Activated naive CD8-positive, alpha-beta T cell treated with anti-CD3 and anti-CD28 coated beads, Interleukin-2, amount 50 U/mL, for 24 hours (primary cell): ENCODE measurements at places on chromosomes 11 and 22.

GRCh38 chr11:88484873-88485621 lies 147.5 kb upstream of the CTSC start:
- DNase-seq: peak; percentile 40

DNA sequence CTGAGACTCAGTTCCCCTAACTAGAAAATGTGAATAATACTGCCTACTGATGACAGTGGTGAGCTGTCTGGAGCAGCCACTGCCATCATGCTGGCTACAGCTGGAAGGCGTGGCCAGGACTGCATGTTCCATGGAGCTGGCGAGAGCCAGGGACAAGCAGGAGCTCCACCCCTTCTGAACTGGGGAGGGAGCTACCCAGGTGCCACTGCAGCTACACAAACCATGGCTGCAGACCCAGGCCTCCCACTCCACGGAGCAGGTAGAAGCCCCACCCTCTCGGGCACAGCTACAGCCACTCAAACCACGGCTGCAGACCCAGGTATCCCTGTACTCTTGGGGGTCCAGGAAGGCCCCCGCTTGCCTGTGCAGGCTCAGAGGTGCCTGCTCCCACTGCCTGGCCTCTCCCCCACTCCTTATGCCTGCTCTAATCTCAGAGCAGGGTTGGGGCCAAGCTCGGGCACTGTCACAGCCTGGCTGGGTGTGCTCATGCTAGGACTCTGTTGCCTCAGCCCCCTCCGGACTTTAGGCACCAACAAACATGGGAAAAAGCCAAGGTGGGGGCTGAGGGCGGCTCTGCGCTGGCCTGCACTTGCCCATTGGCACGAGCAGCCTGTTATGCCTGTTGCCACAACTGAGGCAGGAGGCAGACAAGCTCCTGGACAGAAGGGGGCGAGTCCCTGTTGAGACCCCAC lies 51.7 kb downstream of the RAB30 start:
- DNase-seq: no peak

DNA sequence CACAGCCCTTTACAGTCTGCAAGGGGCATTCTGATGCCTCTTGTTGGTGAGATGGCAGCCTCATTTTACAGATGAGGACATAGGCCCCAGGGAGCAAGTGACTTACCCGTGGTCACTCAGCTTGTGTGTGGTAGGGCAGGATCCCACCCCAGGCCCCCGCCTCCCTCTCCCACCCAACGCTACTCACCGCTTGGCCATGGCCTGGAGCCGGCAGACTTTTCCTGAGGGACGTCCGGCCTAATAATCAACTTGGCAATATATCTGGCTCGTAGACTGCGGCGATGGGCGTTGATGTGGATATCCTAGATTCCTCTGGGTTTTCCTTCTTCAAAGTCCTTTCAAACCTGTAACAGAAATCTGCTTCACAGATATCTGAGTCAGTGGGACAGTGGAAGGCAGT lies 57.1 kb downstream of the ARHGAP8 start:
- no peak for DNase-seq

DNA sequence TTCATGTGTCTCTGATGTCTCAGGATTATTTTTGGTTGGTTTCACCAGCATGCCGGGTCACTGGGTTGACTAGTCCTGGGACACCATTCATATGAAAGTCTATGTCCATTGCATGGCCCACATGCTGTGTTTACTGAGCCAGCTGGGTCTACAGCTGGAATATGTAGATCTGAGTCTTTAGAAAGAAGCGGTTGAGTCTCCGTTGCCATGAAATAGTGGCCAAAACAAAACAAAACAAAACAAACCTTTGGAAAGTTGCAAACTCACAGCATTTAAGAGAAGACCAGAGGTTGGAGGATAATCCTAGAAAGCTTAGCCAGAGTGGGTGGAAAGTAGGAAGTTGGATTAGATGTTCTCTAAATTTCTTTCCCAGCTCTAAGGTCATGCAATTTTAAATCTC lies 191.8 kb upstream of the NTM start:
- DNase-seq: no peak

DNA sequence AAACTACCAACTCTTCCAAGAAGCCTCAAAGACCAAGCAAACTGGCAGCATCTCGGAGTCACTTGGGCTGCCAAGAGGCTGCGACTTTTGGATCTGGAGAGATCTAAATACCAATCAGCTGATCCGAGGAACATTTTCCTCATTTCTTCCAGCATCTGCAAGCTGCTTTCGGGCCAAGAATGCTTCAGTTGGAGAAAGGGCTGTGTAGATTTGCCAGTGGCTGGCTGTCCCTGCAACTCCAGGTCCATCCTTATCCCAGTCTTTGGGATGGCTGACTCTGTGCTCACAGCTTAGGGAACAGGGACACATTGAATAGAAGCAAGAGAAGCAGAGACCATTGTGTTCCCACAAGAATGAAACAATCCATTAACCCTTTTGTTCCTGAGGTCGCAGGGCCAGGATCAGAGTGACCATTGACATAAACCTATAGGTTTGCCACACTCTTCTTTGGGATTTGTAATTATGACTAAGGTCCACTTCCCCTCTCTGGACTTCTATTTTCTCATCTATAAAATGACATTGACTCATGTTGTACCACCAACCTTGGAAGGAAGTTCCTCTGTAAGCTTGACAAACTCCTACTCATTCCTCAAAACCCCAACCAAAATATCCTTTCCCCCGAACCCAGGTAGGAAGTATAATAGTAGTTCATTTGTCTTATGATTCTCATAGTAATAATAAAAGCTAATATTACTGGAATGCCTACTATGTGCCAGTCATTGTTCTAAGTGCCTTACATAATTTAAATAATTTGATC lies 340.8 kb downstream of the MN1 start:
- no peak for DNase-seq

DNA sequence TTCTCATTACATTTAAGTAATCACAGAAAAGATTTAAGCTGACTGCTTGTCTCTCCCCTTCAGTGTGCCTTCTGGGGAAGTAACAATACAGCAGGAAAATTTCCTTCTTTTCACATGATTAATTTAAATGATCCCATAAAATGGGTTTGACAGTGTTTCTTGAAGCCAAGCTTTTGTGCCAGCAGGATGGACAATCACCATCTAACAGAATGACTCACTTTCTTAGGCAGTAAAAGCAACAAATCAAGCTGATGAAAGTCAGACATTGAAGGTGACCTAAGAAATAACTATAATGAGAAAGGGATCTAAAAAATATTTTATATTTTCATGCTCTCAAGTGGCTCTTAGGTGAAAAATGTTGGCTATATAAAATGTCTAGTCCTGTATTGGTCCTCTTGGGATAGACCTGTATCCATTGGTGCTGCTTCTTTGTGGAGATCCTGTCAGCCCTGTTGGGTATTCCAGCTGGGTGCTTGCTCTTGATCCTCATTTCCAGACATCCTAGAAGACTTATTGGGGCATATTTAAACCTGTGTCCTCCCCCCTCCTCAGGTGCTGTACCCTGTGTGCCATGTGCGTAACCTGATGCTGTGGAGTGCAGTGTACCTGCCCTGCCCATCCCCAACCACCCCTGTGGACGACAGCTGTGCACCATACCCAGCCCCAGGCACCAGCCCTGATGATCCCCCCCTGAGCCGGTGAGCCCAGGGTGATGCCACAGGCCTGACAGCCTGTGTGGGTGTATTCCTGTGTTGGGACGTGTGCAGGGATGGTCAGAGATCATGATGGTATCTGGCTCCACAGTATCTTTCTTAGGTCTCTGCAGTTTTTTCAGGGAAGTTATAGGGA lies 62.7 kb upstream of the HORMAD2 start:
- no peak for DNase-seq

DNA sequence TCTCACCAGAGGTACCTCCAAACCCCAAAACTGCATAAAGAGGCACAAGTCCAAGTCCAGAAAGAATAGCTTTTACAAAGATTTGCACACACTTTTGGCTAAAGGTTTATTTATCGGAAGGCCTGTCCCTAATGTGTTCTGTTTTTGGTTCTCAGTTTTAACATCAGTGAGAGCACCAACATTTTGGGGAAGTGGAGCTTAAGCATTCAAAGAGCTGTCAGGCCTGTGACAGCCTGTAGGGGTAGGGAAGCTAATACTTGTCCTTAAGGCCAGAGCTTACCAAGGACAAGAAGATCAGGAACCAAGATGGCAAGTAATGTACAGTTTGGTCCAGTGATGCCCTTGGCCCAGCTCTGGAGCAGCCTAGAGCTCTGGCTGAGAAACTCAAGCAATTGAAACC lies 38.9 kb upstream of the SCUBE2 start:
- DNase-seq: no peak

- no peak for DNase-seq
Observed at GRCh38 chr11:70788248-70789022, 390.1 kb downstream of the CTTN start.

DNA sequence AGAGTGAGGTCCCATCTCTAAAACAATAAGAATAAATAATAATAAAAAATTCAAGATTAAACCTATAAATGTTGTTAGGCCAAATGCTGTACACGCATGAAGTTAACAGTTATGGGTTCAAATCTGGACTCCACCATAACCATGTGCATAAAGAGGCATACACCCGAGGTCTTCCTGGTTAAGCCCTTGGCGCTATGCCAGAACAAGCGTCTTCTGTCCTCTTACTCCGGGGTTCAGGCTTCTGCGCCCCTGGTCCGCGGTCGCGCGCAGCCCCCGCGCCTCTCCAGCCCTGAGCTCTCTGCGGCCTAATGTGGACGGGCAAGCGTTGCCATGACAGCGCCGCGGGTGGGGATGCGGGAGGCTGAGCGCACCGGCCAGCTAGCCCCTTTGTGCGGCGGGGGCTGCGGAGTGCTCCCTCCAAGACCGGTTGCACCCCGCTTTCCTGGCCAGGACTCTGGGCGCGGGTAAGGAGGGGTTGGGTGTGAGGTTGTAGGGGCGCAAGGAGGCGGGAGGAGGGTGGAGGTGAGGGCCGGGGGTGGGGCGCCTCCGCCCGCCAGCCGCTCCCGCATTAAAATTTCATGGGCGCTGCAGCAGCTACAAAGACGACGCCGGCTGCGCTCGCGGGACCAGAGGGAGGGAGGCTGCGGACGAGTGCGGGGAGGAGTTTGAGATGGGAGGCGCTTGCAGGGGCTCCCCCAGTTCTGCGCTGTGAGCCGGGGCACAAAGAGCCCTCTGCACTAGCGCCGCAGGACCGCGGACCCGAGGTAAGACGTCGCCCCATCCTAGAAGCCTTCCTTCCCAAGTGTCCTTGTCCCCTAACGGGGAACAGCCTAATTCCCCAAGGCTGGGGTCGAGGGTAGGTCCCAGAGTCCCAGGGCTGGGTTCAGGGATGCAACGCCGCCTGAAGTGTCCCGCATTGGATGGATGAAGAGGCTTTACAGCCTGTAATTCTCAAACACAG lies at the start of gene MIAT:
MIAT (plus strand) TSS at position 698 of the 961 bp plus-strand sequence.
- peak; percentile 73 for DNase-seq
